ENCODE measurements at places on chromosomes 6 and 20.

- peak; percentile 51 for DNase-seq
These were observed 626.5 kb upstream of the NRSN1 start for GRCh38 chr6:23499549-23499948.

DNA sequence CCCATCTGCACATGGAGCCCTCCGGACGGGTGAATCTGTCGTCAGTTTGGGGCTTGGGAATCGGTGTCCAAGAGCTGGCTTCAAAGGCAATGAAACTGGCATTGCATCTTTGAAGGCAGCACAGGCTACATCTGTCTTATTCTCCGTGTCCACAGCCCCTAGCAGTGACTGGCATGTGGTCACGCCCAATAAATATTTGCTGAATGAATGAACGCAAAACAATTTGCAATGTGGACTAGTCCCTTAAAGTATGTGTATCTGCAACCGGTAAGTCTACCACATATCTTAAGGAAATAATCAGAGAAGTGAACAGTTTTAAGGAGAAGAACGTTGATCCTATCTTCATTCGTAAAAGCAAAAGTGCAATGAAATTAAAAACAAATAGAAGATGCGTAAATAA lies 8.0 kb upstream of the PMEPA1 start:
- DNase-seq = no peak

GRCh38 chr20:328027-328974 lies 2.9 kb downstream of the SOX12 start:
- no peak for DNase-seq

DNA sequence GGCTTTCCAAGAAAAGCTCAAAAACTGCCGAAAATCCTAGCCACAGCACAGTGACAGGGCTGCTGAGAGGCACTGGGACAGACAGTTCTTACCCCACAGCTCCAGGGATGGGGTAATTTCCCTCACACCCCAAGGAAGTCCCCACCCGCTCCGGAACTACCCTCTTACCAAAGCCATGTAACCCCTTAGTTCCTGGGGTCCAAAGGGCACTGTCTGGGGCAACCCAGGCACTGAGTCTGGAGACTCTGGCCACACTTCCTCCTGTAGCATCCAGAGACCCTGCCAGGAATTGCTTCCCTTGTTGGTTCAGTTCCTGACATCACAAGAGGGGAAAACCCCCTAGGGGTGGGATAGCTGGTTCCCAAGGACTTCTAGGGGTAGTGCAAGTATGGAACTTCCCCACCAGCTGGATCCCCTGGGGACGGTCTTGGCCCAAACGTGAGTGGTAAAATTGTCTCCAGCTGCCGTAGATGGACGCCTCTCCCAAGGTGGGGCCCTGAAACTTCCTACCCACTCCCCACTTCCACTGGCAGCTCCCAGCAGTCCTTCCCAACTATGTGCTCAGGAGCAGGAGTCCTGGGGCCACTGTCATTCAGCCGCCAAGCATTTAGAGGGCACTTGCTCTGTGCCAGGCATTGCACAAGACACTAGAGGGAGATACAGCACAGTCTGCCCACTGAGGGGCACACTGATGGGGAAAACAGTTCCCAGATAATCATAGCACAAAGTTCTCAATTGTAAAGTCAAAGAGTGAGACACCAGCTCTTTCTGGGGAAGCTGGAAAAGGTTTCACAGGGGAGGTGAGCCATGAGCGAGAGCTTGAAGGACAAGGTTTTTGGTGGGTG lies 17.2 kb upstream of the HCK start:
- DNase-seq = no peak

DNA sequence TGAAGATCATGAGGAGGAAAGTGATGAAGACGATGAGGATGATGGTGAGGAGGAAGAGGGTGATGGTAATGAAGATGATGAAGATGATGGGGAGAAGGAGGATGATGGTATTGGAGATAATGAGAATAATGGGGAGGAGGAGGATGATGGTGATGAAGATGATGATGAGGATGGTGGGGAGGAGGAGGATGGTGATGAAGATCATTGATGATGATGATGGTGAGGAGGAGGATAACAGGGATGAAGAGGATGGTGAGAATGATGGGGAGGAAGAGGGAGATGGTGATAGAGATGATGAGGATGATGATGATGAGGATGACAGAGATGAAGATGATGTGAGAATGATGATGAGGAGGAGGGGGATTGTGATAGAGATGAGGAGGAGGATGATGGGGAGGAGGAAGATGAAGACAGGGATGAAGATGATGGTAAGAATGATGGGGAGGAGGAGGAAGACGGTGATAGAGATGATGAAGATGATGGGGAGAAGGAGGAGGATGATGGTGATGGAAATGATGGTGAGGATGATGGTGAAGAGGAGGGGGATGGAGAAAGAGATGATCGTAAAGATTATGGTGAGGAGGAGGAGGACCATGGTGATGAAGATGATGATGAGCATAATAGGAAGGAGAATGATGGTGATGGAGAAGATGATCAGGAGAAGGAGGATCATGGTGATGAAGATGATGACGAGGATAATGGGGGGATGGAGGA lies 273.7 kb downstream of the SMOC2 start:
- DNase-seq = no peak

DNA sequence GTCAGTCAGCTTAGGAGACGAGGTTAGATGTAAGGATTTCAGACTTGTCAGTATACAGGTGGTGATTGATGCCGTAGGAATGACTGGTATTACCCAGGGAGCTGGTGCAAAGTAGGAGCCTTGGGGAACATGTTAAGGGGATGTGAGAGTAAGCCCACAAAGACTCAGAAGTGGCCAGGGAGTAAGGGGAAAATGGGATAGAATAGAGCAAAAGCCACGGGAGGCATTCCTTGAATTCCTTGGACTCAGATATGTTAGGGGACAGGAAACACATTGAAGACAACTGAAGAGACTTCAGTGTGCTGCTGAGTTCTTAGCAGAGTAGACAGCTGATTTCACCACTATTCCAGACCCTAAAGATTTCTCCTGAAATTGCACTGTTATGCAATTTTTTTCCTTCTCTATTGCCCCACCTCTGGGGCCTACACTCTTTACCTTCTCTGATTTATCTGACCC lies 1.2 kb upstream of the ACAT2 start:
- DNase-seq = no peak

GRCh38 chr20:21436205-21436604 lies 38.9 kb upstream of the NKX2-4 start:
- no peak for DNase-seq

- no peak for DNase-seq
These were observed 103.5 kb upstream of the AKAP12 start for GRCh38 chr6:151136141-151136755.

- no peak for DNase-seq
These were observed 438.0 kb upstream of the ZNF337 start for GRCh38 chr20:26134606-26135005.

- no peak for DNase-seq
These were observed 38.2 kb upstream of the NKX2-4 start for GRCh38 chr20:21435576-21435975.
